Activated effector memory CD4-positive, alpha-beta T cell treated with anti-CD3 and anti-CD28 coated beads, Interleukin-2, amount 50 U/mL, for 16 hours (primary cell): ENCODE measurements at places on chromosomes 5 and 9.

- DNase-seq: no peak
Measured at GRCh38 chr5:147049764-147050163, 171.2 kb upstream of the PPP2R2B start.

DNA sequence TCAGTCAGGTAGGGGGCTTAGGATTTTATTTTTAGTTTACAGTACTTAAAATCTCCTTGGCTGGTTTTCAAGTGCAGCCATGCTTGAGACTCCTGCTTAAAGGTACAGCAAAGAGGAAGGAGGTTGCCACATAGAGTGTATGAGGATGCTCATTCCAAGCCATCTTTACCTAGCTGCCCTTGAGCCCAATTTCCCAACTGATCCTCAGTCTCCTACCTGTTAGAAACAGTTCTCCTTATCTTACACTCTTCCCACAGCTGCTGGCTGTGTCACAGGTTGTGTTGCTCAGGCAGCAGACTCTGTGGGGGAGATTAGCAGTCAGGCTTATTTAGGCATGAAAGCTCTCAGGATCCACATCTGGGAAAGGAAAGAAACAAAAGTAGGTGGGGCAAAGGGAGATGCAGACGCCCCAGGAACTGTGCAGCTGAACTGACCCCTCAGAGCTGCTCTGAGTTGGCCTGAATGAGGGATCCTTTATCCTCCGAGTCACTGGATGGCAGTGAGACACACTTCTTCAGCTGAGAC is 95.1 kb downstream of the NMUR2 start:
- no peak for DNase-seq

GRCh38 chr5:39217365-39218281 is 1.7 kb downstream of the FYB1 start:
- peak; percentile 88 for DNase-seq

- no peak for DNase-seq
Measured at GRCh38 chr5:17665836-17666235, 31.6 kb downstream of the TAF11L14 start.
